CD4-positive, alpha-beta T cell treated with Interleukin-1 beta for 1 hour (primary cell): ENCODE measurements at places on chromosomes 6 and 20.

DNA sequence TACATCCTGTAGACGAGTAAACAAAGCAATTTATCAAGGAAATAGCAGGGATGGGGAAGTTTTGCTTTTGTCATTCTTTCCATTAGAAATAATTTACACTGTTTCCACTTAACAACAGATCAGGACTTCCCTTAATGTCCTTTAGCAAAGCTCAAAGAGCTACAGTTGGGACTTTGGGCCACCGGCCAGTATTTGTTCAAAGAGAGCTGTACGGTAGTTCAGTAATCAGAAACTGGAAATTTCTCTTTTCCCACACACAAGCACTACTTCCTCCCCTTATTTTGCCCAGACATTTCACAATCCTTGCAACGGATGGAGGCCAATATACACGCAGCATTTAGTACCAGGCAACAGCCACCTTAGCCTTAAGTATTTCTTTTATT lies 12.1 kb upstream of the HINT3 start:
- no peak for DNase-seq

GRCh38 chr6:9398071-9398766 lies 962.9 kb upstream of the SLC35B3 start:
- no peak for DNase-seq

DNA sequence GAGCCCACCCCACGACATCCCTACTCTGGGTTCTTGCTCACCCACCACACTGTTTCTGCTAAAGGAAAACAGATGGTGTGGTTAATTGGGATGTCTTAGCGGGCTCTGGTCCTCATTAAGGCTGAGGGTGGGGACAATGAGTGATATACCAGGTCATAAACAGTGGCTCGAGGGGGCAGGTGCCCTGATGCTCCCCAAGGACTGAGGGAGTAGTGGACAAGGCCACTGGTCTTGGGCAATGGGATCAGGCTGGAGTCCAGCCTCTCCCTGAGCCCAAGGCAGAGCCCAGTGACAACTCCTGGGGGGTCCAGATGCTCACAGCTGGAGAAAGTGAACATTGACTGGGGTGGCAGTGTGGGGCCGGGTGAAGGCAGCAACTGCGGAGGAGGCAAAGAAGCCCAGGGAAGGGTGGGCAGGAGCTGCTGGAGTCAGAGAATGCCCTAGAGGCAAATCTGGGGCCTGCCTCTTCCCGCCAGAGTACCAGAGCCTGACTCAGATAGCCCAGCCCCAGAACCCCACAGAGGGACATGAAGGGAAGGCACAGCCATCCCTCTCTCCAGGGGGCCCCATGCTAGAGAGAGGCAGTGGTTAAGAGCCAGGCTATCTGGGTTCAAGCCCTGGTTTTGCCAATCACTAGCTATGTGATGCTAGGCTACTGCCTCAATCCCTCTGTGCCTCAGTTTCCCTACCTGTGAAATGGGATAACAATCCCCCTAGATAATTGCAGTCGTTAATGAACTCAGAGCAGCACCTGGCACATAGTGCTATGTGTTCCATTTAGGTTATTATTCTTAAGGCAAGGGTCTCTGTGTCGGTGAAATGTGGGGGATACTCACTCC lies 72.3 kb downstream of the MRPL14 start:
- no peak for DNase-seq

- DNase-seq = peak; percentile 47
Observed at GRCh38 chr6:34657307-34657978, 39.1 kb downstream of the ILRUN start.
